ENCODE measurements at places on chromosomes 13 and 19.

DNA sequence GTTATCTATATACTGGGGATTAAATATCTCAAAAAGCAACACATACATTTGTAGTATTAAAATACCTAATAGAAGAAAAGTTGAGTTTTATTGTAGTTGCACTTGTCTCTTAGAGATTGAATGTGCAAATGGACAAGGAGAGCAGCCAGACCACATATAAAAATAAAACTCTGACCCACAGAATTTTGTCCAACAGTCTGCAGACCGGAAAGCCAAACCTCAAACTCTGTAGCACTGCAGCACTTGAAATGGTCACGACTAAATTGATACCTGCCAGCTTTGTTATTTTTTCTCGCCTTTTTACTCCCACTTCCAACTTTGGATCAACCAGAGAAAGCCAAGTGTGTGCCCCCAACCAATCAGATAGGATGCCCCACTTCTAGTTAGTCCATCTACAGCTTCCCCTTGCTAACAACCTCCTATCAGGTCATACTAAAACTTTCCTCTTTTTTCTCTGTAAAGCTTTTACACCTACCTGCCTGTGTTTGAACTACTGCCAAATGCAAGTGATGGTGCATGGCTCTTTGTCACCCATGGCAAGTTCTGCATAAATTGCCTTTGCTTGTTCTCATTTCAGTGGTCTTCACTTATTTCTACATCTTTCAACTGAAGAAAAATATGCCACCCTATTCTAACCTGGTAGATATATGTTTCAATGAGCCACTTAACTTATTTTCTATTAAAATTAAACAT lies 1250.7 kb upstream of the SPRY2 start:
- no peak for DNase-seq

- no peak for DNase-seq
Measured at GRCh38 chr19:4633140-4633967, 6.0 kb upstream of the TNFAIP8L1 start.

DNA sequence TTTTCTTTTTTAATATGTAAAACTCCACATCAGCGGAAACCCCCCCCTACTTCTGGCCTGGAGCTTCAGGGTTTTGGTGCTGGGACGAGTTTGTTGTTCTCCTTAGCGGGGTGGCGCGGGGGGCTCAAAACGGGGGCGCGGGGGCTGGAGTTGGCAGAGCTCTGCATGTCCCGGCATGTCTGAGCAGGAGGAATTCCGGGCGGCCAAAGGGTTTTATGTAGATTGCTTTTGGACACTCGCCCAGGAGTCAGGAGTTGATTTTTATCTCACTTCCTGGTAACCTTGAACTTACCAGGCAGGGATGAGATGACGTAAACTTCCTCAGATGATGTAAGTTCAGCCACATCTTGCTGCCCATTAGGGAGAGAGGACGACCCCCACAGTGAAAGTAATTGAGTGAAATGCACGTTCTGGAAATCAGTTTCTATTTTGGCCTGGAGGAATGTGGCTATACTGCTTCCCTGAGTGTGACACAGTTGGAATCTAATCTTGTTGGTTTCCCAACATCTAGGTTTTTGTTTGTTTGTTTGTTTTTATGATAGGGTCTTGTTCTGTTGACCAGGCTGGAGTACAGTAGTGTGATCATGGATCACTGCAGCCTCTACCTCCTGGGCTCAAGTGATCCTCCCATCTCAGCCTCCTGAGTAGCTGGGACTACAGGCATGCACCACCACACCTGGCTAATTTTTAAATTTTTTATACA lies 21.0 kb upstream of the GDF15 start:
- DNase-seq: peak; percentile 93

- DNase-seq: no peak
Measured at GRCh38 chr19:6088602-6089049, 21.7 kb downstream of the RFX2 start.

DNA sequence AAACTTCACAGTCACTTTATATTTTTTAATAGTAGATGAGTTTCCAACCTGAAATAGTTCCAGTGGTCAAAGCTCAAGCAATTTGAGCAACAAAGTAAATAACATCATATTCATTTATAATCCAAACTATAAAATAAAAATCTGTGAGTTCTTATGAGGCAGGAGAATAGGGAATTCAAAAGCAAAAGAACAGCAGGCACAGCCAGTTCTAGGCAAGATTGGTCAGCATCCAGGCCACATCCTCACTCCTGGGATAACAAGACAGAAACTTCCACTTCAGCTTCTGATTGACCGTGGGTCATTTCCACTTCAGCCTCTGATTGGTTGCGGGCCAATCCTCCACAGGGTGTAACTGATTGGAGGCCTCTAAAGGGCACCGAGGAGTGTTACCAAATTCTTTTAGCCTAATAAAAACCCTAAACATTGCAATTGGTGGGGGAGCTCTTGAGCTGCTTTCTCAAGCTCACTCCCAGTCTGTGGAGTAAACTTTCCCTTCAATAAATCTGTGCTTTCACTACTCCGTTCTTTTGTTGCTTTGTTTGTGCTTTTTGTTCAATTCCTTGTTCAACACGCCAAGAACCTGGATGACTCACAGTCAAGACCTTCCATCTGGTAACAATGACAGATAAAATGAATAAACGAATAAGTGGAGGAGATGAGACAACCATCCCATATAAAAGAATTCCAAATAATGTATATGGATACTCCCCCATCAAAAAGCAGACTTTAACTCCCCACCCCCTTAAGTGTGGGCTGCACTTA lies 42.6 kb upstream of the AMER2 start:
- DNase-seq: no peak

- no peak for DNase-seq
Measured at GRCh38 chr19:48051335-48052033, 7.6 kb upstream of the CABP5 start.

DNA sequence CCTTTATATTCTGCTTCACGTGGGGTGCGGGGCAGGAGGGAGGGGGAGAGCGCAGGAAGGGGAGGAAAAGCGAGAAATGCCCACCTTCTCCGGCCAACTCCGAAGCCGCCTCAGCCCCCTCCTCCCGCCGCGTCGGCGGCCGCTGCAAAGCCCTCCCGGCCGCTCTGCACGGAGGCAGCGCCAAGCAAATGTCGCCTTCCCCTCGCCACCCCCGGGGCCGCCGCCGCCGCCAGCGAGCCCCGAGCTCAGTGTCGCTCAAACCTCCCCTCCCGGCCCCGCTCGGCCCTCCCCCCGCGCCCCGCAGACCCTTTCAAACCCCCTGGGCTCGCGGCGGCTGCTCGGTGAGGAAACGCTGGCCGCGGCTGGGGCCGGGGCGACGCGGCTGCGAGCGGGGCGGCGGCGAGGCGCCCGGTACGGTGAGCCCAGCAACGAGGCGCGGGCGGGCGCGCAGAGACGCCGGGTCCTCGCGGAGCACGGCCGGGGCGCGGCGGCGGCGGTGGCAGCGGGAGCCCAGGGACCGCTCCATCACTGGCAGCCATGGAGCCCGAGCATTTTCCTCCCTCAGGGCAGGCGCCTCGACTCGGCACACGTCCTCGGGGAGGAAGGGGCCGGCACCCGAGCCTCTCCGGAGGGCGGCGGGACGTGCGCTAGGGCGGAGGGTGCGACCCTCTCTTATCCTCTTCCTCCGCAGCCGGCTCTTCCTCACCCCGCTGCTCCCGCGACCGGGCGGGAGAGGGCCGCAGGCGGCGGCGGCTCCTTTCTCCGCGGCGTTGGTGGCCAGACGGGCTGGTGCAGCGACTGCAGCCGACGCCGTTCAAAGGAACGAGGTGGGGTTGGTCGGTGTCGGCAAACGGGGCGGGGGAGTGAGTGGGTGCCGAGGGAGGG lies 463 bp upstream of the TSC22D1 start:
- no peak for DNase-seq

DNA sequence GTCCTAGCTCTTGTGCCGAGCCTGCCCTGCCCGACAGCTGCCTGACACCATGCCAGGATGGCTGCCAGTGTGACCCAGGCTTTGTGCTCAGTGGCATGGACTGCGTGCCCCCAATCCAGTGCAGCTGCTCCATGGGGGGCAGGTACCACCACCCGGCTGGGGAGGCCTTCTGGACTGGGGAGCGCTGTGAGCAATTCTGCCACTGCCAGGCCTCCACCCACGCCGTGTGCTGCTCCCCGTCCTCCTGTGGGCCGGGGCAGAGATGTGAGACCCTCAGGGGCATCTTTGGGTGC lies 9.4 kb upstream of the FXYD3 start:
- DNase-seq: no peak

GRCh38 chr13:100045355-100045754 lies 43.5 kb upstream of the PCCA start:
- DNase-seq: no peak

DNA sequence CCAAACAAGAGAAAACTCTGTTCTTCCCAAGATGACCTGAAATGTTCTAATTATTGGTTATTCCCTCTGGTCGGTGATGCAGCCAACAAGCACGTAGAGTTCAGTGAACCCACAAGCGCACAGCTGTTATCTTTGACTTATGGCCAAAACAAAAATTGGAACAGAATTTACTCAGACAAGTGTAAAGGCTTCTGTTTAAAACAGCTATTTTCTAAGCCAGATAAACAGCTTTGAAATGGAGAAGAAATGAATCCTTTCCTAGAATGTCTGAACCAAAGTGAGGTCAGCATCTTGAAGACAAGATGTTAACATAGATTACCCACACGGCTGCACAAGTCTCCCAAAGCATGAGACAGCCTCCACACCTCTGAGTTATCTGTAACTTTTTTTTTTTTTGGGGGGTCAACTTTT lies 669.2 kb downstream of the DIAPH3 start:
- no peak for DNase-seq

- no peak for DNase-seq
Measured at GRCh38 chr19:11088506-11089253, 583 bp upstream of the LDLR start.

DNA sequence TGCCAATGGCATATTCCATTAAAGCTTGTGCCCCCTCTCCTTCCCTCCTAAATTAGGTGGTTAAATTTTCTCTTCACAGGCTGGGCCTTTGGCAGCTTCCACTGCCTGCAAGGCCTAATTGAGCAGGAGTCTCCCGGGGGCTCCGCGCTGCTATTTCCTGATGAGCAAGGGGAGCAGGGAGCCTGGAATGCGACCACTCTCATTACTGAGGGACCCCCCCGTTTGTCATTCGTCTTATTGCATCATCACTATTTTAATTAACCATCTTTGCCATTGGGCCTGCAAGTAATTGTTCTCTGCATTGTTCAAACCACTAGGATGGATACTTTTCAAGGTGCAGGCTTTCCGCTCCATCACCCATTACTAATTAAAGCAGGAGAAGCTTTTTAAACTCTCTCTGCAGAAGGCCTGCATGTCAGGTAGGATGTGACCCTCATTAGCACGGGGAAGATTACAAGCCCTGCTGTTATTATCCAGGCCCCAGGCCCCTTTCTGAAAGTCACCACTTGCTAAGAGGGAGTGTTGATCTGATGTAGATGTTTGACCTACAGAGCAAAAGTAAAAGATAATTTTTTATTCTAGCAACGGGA lies 142.3 kb downstream of the OXGR1 start:
- DNase-seq: no peak

GRCh38 chr19:58395220-58395978 lies at the start of gene RNF225:
RNF225 (plus strand) TSS chr19:58395656; CDS start chr19:58396090, 434 bp downstream.
- DNase-seq: no peak

GRCh38 chr13:45768656-45769479 lies 66.7 kb downstream of the CBY2 start:
- no peak for DNase-seq

DNA sequence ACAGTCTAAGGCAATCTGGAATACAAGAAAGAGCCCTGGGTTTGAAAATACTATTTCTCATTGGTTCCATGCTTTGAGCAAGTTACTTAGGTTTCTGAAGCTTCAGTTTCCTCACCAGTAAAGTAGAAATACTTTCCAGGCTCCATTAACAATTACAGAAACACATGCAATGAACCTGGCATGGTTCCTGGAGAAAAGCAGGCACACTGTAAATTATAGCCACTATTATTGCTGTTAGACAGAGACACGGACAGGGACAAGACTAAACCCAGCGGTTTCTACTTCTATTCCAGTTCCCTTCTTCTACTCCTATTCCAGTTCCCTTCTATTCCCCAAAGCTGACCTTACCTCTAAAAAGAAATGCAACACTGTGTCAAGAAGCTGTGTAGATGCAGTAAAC lies 41.2 kb downstream of the MIPEP start:
- no peak for DNase-seq

DNA sequence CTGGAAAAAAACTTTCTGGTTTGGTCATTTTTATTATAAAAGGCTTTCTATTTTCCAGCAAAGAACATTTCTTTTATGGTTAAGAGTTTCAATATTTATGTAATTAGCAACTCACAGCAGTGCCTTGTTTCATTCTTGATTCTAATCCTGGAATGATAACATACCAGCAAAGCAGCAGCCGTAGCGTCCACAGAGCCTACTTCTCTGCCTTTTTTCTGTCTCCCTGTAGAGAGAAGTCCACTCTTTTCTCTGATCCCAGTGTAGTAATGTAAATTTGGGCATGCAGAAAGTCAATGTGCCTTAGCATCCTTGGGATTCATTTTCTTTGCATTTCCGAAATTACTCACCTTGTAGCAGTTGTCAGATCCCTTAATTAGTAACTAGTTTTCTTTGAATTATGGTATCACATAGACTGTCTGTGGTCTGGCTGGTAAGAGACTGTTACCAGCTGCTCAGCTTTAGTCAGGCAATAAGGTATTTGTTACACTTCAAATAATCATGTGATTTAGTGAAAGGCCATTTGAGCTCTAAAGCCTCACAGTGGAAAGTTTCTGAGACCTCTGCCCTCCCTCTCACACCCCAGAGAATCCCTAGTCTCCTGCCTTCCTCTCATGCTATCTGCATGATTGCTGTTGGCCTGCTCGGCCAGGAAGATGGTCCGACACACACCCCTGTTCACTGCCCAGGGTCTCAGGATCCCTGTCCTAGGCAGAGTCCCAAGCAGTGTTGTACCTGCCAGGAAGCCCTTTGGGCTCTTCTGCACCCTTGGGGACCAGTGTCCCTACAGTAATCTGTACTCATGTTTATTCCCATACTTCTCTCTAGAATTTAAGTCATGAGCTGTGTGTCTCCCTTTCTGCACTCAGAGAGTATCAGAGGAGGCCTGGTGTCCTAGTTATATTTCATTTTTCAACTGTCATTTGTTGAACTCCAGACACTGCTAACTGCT lies 86.3 kb downstream of the LRCH1 start:
- no peak for DNase-seq

GRCh38 chr19:12847159-12848139 lies 9.1 kb downstream of the MAST1 start:
- DNase-seq: peak; percentile 65

GRCh38 chr13:101965096-101965495 lies 436.8 kb downstream of the FGF14 start:
- DNase-seq: no peak

GRCh38 chr19:13031917-13032623 lies 36.8 kb downstream of the NFIX start:
- no peak for DNase-seq

- DNase-seq: no peak
Measured at GRCh38 chr19:41870401-41870873, 6.6 kb upstream of the CD79A start.
